Effector memory CD4-positive, alpha-beta T cell (primary cell): ENCODE measurements at places on chromosomes 5 and 9.

GRCh38 chr5:75510836-75511434 lies 494 bp downstream of the CERT1 start:
- peak; percentile 1 for DNase-seq

GRCh38 chr5:120464627-120465435 lies 731 bp downstream of the PRR16 start:
- no peak for DNase-seq

DNA sequence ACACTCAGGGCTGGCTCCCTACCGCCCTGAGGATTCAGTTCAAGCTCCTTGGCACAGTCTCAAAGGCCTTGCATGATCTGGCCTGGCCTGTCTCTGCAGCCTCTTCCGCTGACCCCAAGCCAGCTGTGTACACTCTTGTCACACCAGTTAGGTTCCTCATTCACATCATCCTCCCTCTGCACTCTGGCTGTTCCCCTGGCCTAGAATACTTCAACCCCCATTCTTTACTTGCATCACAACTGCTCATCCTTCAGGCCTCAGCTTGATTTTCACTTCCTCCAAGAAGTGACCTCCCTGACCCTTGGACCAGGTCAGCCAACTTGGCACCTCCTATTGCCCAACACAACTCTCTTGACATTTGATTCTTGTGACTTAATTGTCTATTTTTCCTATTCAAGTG lies 18.9 kb upstream of the PFDN1 start:
- DNase-seq, result no peak

- DNase-seq, result no peak
Measured at GRCh38 chr5:6674886-6675285, 38.3 kb upstream of the TENT4A start.
